Activated CD8-positive, alpha-beta T cell treated with anti-CD3 and anti-CD28 coated beads, Interleukin-2, amount 10 ng/mL, durations not matched to agents 7 days and 5 days (primary cell): ENCODE measurements at places on chromosomes 12 and 14. TPM values are rescaled to one million over a fixed set of nuclear protein-coding genes. Genes with fewer than 3 reads are reported as not detected.

DNA sequence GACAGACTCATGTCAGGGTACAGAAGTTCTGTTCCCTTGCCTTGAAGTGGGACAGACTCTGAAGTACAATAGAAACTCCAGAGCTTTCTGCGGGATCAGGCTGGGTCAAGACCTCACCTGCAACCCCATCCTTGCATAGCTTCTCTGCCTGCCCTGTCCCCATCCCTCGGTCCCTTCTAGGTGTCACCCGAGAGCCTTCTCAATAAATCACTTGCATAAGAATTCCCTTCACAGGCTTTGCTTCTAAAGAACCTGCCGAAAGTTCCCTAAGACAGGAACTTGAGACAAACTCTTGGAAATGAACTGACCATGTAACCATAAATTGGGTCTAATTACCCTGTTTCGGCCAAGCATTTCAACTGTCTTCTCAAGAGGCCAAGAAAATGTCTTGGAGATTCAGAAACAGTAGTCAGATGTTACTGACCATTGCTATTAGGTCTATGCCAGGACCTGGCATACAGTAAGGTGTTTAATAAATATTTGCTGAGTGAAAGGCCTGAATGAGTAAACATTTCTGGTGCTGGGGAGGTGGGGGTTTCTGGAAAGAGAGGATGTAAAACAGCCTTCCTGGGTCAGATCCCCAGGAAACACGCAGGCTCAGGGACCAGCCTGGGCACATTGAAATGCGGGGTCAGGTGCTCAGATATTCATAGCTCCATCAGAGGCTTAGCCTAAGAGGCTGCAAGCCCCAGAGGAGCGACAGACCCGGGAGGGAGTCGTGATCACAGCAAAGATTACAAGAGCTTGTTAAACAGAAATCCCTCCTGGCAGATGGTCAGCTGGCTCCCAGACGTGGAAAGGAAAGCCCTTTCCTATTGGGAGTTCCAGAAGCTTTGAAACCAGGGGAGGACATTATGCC lies 226.2 kb upstream of the LHX5 start:
- H3K4me1 ChIP-seq = no peaks in the 10 kb centered on the region
- H3K4me3 ChIP-seq = no peak overlapping the region
- peaks cover 9% of the 10 kb centered on the region for H3K27me3 ChIP-seq

- no peak for DNase-seq
- H3K4me1 ChIP-seq = no peaks in the 10 kb centered on the region
- peaks cover 48% of the 10 kb centered on the region for H3K36me3 ChIP-seq
- H3K27ac ChIP-seq = no peak overlapping the region
- H3K27me3 ChIP-seq = no peaks in the 10 kb centered on the region
- H3K4me3 ChIP-seq = no peak overlapping the region
These were observed 9.9 kb downstream of the PUS1 start for GRCh38 chr12:131939007-131939406.

- H3K27me3 ChIP-seq = no peaks in the 10 kb centered on the region
- no peak overlapping the region for H3K4me3 ChIP-seq
- peaks cover 66% of the 10 kb centered on the region for H3K36me3 ChIP-seq
- no peak overlapping the region for H3K27ac ChIP-seq
These were observed 34.7 kb downstream of the C12orf75 start for GRCh38 chr12:105365231-105365630.

DNA sequence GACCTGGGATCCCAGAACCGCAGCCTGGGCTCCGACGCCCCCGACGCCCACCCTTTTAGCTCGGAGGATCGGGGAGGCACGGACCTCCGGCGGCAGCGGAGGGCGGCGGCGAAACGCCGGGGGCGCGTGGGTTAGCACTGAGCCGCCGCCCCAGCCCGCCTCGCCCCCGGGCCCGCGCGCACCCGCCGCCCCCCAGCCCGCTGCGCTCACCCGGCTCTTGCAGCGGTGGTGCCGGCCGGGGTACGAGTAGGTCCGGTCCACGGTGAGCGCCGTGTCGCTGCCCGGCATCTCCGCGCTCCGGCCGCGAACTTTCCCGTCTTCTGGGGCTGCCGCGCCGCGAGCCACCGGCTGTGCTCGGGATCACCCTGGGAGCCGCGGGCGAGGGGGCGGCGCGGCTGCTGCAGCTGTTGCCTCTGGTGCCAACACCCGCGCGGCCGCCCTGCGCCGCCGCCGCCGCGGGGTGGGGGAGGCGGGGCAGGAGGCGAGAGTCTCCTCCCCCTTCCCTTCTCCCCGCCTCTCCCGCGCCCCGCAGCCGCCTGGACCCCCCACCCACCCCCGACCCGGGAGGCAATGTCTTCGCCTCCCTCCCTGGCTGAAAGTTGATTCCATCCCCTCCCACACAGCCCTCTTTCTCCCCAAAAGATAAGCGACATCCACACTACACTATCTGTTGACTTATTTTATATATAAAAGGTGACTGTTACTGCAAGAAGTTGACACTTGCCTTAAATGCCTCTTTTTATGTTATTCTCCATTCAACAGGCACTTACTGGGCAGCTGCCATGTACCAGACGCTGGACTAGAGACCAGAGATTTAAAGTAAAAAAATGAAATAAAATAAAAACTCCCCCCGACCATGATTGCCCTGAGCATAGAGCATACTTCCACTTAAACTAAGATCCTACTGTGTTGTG lies at the start of gene TMCC3:
Gene TMCC3, minus strand, starts transcription at position 415 of the 914 bp plus-strand sequence. Its CDS starts 127 bp downstream, at position 288.
- H3K36me3 ChIP-seq = no peaks in the 10 kb centered on the region
- peak; percentile 24 for DNase-seq
- H3K4me1 ChIP-seq = peaks cover 8% of the 10 kb centered on the region
- no peak within 1 kb of the TSS for H3K27ac ChIP-seq

GRCh38 chr12:84551373-84551772 lies 361.2 kb downstream of the SLC6A15 start:
- no peaks in the 10 kb centered on the region for H3K27me3 ChIP-seq
- no peaks in the 10 kb centered on the region for H3K36me3 ChIP-seq
- no peak overlapping the region for H3K4me3 ChIP-seq
- no peak overlapping the region for H3K27ac ChIP-seq
- no peaks in the 10 kb centered on the region for H3K4me1 ChIP-seq

DNA sequence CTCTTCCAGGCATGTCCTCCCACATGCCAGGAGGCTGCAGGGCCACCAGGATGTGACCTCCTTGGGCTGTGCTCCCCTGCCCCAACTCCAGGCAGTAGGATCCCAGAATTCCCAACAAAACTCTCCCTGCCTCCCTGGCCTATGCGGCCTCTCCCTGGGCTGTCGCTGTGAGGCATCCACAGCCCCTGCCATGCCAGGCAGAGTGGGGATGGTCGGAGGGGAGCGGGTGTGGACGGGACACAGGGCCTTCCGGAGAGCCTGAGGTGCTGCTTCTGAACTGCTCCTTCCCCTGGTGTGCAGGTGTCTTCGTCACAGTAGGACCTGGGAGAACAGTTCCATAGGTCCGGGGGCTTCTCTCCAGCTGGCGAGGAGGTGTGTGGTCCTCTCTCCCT lies 18.3 kb downstream of the GPR132 start:
- peaks cover 17% of the 10 kb centered on the region for H3K4me1 ChIP-seq
- DNase-seq = no peak
- H3K27me3 ChIP-seq = no peaks in the 10 kb centered on the region
- H3K4me3 ChIP-seq = no peak overlapping the region
- peak overlapping the region; percentile 15 for H3K27ac ChIP-seq

GRCh38 chr12:89663577-89664357 lies 44.9 kb downstream of the ATP2B1 start:
- H3K4me3 ChIP-seq = no peak overlapping the region
- H3K27ac ChIP-seq = no peak overlapping the region
- DNase-seq = no peak
- peaks cover 11% of the 10 kb centered on the region for H3K36me3 ChIP-seq

- H3K27me3 ChIP-seq = no peaks in the 10 kb centered on the region
- H3K36me3 ChIP-seq = no peaks in the 10 kb centered on the region
- H3K27ac ChIP-seq = no peak overlapping the region
- no peaks in the 10 kb centered on the region for H3K4me1 ChIP-seq
These were observed 25.2 kb upstream of the TSPAN8 start for GRCh38 chr12:71183018-71183417.

- peaks cover 7% of the 10 kb centered on the region for H3K27me3 ChIP-seq
- no peaks in the 10 kb centered on the region for H3K36me3 ChIP-seq
- no peak overlapping the region for H3K27ac ChIP-seq
These were observed 11.5 kb downstream of the GPR33 start for GRCh38 chr14:31476131-31476866.

DNA sequence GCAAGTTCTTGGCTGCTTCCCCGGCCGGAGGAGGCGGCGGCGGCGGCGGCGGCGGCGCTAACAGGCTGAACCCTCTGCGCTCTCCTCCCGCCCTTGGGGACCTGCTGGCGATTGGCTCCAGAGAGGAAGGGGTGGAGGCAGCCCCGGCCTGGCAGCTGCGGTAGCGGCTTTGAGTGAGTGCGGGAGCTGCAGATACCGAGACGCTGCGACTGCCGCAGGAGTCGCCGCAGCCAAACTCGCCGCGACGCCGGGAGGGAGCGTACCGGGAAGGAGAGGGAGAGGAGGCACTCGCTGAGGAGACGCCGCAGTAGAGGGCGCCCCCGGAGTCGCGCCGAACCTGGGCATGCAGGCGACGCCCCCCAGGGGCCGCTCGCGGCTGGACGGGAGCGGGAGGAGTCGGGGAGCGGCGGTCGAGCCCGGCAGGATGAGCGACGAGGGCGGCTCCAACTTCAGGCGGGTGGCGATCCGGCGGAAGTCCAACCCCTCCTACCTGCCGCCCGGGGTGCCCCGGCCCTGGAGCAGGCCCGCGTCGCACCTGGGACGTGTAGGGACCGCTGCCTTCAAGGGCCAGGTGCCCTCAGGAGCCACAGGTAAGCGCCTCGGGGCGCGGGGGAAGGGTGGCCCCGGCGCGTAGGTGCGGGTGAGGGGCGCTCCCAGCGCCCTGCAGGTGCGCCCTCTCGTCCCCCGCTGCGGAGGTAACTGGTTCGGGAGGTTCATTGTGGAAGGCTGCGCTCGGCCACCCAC lies at the start of gene FGD4:
Gene FGD4, plus strand, starts transcription at position 189 of the 744 bp plus-strand sequence.
- peak within 1 kb of the TSS; percentile 13 for H3K27ac ChIP-seq
- peaks cover 12% of the 10 kb centered on the region for H3K4me1 ChIP-seq
- H3K36me3 ChIP-seq = no peaks in the 10 kb centered on the region
- peak; percentile 78 for DNase-seq

- no peaks in the 10 kb centered on the region for H3K27me3 ChIP-seq
- H3K4me3 ChIP-seq = no peak overlapping the region
- H3K36me3 ChIP-seq = no peaks in the 10 kb centered on the region
These were observed 34.5 kb downstream of the EFCAB11 start for GRCh38 chr14:89920056-89920455.

- no peaks in the 10 kb centered on the region for H3K27me3 ChIP-seq
- no peak for DNase-seq
- no peaks in the 10 kb centered on the region for H3K36me3 ChIP-seq
- no peak overlapping the region for H3K27ac ChIP-seq
- H3K4me1 ChIP-seq = no peaks in the 10 kb centered on the region
These were observed 43.3 kb downstream of the OTOGL start for GRCh38 chr12:80142640-80143039.

DNA sequence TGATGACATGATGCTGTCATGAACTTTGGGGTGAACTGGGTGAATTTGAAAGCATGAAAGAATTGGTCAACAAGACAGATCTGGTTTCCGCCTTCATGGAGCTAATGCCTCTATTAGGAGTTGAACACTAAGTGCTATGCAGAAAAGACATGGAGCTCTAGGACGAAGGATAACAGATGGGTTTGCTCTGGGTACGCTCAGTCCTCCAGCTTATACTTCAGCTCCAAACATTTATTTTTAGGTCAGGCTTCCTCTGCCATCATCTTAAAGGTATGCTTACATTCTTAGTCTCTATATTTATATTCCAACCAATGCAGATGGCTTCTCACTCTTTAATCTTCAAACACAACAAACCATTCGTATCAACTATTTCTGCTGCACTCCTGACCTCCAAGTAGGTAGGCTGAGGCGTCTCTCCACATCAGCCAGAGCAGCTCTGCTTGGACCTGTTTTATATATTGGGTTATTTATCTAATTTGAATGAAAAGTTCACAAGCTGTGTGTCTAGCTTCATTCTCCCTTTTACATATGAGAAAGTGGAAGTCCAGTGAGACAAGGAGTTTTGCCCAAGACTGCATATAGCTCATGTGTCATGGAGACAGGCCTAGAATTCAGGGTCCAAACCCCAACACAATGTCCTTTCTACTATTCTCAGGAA lies 226.3 kb downstream of the SPTSSA start:
- no peaks in the 10 kb centered on the region for H3K36me3 ChIP-seq
- DNase-seq = no peak
- peaks cover under 1% of the 10 kb centered on the region for H3K27me3 ChIP-seq

DNA sequence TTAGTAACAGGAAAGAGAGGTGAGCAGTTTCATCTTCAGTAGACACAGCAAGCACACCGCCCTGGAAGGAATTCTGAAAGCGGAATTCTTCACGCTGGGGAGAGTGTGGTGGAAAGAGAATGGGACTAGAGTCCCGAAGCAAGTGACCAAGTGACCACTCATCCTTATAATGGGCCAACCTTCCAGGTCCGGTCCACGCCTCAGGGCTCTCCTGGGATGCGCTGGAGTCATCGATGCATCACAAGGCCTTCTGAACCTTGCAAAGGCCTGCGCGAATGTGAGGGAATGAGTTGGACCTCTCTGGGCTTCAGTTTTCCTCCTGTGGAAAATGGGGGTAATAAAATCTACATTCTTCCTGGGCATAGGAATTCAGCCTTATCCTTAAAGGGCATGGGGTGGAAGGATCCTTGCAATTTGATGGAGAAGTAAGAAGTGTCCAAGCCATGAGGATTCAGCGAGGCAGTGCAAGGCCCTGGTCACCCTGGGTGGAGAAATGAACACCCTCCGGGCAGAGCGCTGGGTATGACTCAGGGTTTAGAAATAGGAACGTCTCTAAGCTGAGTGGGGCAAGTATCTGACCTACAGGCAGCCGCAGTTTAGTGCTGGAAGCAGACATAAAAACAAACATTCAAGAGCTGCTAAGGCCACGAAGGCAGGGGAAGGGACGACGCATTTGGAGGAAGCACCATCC lies 97.7 kb downstream of the SETD3 start:
- H3K27ac ChIP-seq = no peak overlapping the region
- H3K4me3 ChIP-seq = no peak overlapping the region
- DNase-seq = no peak
- H3K4me1 ChIP-seq = peaks cover 7% of the 10 kb centered on the region
- H3K27me3 ChIP-seq = peaks cover 10% of the 10 kb centered on the region

DNA sequence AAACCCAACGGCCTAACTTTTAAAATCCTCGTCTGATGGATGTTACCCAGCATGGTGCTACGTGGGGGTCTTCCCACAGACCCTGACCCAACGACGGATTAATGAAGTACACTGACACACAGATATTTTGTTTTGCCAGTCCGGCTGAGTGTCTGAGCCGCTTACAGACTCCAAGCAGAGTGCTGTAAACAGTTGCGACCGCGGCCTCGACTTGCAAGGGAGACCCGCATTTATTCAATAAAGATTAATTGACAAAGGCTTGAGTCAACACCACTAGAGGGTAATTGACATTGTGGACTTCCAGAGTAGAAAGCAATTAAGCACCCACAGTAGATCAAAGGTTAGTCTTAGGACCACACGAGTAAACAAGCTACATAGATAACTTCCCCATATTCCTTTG lies 1042.4 kb downstream of the AACS start:
- H3K4me3 ChIP-seq = no peak overlapping the region
- no peak for DNase-seq
- no peaks in the 10 kb centered on the region for H3K36me3 ChIP-seq
- H3K4me1 ChIP-seq = no peaks in the 10 kb centered on the region

- no peak within 1 kb of the TSS for H3K4me3 ChIP-seq
- DNase-seq = no peak
- peaks cover 25% of the 10 kb centered on the region for H3K4me1 ChIP-seq
- peaks cover 29% of the 10 kb centered on the region for H3K27me3 ChIP-seq
- no peak within 1 kb of the TSS for H3K27ac ChIP-seq
These were observed at the start of gene KRT72 for GRCh38 chr12:52600941-52601481. TSS of gene KRT72 (minus strand) at chr12:52601463. CDS start at chr12:52601452, 11 bp downstream.

The PYGL gene
- not detected for total RNA-seq

The ISCA2 gene
- total RNA-seq = 37.8 TPM

The PLEKHH1 gene
- 0.42 TPM for total RNA-seq

The FSCB gene
- total RNA-seq = not detected

The LIN7A gene
- not detected for total RNA-seq

The PSMB5 gene
- total RNA-seq = 74.5 TPM

The IL22 gene
- not detected for total RNA-seq

The ADCY4 gene
- total RNA-seq = 4.7 TPM

The KRT77 gene
- total RNA-seq = not detected

The CLEC1B gene
- total RNA-seq = not detected

The SERPINA3 gene
- not detected for total RNA-seq
